ENCODE measurements at places on chromosomes 5 and 9. TPM values are rescaled to one million over a fixed set of nuclear protein-coding genes. Genes with fewer than 3 reads are reported as not detected.

Gene GFRA3
- 0.72 TPM for total RNA-seq

Gene KIF20A
- total RNA-seq = 0.59 TPM

Gene TAF7
- total RNA-seq = 106 TPM

Gene MRPL22
- 79.1 TPM for total RNA-seq

Gene PRR7
- total RNA-seq = 0.40 TPM

Gene OMD
- total RNA-seq = 4.4 TPM

Gene C9orf153
- 0.42 TPM for total RNA-seq

Gene PCDH1
- 17.2 TPM for total RNA-seq
